Effector memory CD8-positive, alpha-beta T cell (primary cell): ENCODE measurements at places on chromosomes 6 and 20.

GRCh38 chr6:18289283-18289682 lies 25.0 kb upstream of the DEK start:
- no peak for DNase-seq

GRCh38 chr6:109326351-109326750 lies 55.9 kb downstream of the CD164 start:
- DNase-seq = no peak

GRCh38 chr6:87291883-87292282 lies 30.5 kb upstream of the SMIM8 start:
- DNase-seq = no peak

GRCh38 chr6:41430875-41431274 lies 95.5 kb downstream of the NCR2 start:
- DNase-seq = no peak

GRCh38 chr20:20737158-20737557 lies 24.7 kb upstream of the RALGAPA2 start:
- no peak for DNase-seq

- no peak for DNase-seq
Observed at GRCh38 chr20:37327748-37328147, 18.2 kb upstream of the SRC start.

DNA sequence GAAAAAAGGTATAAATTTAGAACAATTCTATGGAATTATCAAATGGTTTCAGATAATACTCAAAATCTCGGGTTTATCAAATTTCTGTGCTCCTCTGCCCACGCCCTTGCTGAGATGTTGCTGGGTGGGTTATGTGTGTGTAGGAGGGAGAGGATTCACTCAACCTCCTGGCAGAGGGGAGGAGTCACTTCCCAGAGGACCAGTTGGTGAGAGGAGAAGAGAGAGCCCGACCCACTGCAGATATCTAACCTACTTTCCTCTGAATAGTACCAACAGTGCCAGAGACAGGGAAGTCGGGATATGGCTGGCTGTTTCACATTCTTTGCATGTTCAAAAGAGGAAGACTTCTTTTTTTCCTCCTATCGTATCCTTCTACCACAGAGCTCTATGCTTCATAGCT lies 187.1 kb upstream of the MAN1A1 start:
- no peak for DNase-seq

DNA sequence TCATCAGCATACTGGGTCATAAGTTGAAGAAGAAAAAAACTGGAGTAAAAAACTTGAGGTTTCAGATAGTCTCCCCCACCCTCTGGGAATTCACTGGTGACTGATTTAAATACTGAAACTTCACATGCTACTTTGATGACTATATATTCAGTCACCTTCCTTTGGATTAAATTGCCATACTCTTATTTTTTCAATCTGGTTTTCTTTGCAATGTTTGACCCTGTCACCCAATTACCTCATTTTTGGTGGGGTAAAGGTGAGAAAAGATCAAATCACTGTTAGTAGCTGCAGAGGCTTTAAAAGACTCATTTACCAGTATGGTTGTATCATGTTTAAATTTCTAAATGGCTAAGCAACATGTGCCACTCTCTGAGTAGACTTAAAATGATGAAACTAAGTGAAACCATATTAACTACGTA lies 862.7 kb upstream of the FLRT3 start:
- DNase-seq = no peak

DNA sequence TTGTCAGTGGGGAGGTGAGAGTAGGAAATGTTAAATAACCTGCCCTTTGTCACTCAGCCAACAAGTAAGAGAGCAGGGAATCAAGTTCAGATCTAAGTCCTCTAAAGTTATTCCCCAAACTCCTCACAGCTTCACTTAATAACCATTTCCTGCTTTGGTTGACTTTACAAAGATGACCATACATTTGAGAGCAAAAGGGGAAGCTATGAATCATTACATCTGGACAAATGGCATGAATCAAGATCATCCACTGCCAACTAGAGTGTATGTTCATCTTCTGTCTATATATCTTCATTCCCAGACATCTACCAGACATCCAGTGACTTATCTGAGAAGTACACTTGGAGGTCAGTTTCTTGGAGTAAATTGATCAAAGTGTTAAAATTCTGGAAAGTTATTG lies 15.1 kb upstream of the HIVEP2 start:
- DNase-seq = no peak

DNA sequence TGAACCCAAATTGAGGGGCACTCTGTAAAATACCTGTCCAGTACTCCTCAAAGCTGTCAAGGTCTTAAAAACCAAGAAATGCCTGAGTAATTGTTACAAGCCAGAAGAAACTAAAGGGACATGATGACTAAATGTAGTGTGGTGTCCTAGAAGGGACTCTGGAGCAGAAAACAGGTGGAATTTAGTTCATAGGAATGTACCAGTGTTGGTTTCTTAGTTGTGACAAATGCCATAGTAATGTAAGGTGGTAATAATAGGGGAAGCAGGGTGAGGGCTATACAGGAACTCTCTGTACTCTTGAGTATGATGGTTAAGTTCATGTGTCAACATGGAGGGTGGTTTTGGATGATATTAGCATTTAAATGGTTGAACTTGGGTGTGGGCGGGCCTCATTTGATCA lies 92.3 kb downstream of the CNBD2 start:
- no peak for DNase-seq

- DNase-seq = no peak
Observed at GRCh38 chr6:1812034-1812433, 202.3 kb downstream of the FOXC1 start.

GRCh38 chr20:39630215-39630908 lies 668.2 kb downstream of the DHX35 start:
- DNase-seq = no peak

- DNase-seq = no peak
Observed at GRCh38 chr6:147640606-147641005, 132.1 kb downstream of the SAMD5 start.

DNA sequence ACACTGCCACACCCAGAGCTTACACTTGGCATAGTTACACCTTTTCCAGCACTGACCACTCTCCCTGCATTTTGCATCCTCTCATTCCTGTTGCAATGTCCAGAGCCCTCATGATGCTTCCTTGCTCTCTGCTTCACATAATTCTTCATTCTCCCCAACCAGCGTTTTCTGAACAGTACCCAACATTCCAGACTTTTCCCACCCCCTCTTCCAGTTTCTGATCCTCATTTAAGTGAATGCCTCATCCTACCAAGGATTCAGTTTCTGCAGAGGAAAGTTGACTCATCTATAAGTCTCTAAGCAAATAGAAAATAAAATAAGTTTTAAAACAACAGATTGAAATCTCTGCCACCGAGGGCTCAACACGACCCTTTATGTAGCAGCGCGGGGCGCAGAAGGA lies 321.3 kb upstream of the TCF21 start:
- no peak for DNase-seq

- no peak for DNase-seq
Observed at GRCh38 chr6:120960761-120961160, 373.5 kb downstream of the TBC1D32 start.

DNA sequence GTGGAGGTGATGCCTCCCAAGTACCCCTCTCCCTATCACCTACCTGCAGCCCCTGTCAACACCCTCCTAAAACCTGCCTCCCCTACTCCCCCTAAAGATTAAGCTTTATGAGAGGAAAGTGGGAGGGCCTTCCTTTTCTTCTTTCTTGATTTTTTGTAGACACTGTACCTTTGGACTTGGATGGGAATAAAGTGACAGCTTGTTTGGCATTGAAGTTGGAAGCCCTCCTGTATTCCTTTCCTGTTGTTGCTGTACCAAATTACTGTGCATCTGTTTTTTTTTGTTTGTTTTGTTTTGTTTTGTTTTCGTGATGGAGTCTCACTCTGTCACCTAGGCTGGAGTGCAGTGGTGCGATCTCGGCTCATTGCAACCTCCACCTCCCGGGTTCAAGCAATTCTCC lies 99.3 kb upstream of the NFATC2 start:
- DNase-seq = no peak

GRCh38 chr20:15708984-15709598 lies 864.2 kb downstream of the KIF16B start:
- DNase-seq = peak; percentile 1

GRCh38 chr6:147986846-147987245 lies 355.8 kb upstream of the SASH1 start:
- no peak for DNase-seq

GRCh38 chr6:44386929-44387345 lies 569 bp upstream of the CDC5L start:
- no peak for DNase-seq

GRCh38 chr20:58246346-58246745 lies 17.9 kb upstream of the ANKRD60 start:
- no peak for DNase-seq

GRCh38 chr6:19042420-19042819 lies 655.3 kb downstream of the RNF144B start:
- DNase-seq = no peak

DNA sequence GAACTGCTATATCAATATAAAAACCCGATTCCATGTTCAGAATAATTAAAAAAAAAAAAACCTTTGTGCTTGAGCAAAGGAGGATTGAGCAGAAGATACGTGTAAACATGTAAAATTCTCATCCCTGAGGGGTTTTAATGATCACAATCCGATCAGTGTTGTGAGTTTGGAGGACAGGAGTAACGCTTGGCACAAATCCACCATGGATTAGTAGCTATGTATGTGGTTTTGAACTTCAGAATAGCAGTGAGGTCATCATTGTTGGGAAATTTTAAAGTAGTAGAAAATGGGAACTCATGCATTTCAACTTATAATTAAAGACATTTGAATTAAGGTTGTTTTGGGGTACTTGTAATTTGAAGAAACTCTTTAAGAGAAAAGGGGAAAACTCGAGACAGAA lies 203.2 kb downstream of the RPS12 start:
- DNase-seq = no peak

DNA sequence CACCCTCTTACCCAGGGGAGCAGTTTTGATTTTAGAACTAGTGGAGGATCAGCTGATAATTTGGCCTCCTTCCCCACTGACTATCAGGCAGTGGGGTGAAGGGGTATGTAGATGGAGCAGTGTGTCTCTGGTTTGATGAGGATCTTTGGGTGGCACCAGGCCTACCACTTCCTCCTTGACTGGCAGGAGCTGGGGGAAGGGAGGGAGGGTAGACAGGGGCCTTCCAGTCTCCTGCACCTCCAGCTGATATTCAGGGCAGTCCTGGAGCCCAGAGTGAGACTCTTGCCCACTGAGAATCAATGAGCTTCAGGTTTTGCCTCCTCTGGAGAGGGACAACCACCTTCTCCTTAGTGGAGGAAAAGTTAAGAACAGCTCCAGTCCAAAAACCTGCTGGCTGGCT lies 3.2 kb downstream of the DEF6 start:
- peak; percentile 33 for DNase-seq

DNA sequence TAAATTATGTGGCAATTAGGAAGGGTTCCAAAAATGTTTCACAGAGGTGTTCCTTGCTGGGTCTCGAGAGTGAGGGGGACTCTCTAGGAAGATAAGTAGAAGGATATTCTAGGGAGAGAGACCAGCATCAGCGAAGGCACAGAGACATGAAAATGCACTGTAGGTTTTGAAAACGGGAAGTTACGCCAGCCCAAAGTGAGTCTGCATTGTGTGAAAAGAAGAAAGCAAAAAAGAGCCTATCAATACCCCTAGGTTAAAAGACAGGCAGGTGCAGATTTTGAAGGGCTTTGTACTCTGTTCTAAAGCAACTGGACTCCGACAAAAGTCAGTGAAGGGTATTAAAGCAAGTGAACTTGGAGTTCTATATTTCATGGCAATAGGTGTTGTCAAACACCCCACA lies 25.7 kb upstream of the MRAP2 start:
- no peak for DNase-seq
